MV-4-11 (cell line): ENCODE measurements at places on chromosomes 3 and 15.
A peak's percentile ranks its signal among the peaks of the same experiment; 100 is the strongest.

- no peak for DNase-seq
These were observed 54.4 kb downstream of the ATP1B3 start for GRCh38 chr3:141930801-141931200.

- no peak for DNase-seq
These were observed 77.7 kb downstream of the ABHD5 start for GRCh38 chr3:43768381-43768973.

DNA sequence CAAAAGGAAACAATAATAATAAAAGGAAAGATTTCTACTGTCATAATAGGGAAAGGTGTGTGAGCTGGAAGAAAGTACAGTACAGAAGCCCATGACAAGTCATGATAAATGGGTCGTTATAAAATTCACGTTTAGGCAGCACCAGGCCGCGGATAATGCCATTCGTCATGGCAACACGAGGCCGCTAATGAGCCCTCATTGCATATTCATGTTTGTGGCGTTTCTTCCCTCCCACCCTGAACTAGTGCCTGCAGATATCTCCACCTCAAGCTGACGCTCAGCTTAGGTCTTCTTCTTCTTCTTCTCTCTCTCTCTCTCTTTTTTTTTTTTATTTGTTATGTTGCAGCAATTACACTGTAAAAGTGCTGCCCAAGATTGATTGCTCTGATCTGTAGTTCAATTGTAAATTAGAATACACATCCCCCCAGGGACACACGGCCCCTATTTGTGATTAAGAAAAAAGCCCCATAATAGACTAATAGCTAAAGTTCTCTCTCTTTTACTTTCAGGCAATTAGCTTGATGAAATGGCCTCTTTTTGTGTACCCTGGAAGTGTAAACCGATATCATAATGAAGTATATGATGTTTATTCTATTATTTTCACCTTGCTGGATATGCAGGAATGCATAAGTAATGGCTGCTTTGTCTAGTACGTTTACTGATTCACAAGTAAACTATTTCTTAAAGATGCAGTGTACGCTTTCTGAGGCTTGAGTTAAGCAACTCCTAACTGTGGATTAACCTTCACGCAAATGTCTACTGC is 61.9 kb upstream of the NR2F2 start:
- DNase-seq = no peak

DNA sequence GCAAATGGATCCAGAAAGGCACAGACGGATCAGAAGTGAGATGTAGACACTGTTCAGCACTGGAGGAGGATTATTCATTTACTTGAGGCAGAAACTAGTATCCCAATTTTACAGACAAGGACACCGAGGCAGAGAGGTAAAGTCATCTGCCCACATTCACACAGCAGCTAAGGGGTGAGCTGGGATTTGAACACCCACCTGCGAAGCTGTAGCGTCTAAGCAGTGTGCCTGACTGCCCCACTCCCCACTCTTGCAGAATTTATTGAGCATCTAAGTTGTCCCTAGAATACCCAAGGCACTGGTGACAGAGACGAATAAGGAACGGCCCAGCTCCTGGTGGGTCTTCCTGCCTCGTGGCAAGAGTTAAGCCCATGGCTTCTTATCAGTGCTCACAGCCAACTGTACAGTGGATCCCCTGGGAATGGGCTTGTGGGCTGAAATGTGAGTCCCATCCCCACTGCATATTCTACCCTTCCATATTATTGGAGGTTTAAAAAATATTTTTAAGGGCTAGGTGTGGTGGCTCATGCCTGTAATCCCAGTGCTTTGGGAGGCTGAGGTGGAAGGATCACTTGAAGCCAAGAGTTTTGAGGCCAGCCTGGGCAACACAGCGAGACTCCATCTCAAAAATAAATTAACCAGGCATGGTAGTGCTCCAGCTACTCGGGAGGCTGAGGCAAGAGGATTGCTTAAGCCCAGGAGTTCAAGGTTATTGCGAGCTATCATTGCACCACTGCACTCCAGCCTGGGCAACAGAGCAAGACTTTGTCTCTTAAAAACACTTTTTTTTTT is 77.6 kb downstream of the IQSEC1 start:
- no peak for DNase-seq

DNA sequence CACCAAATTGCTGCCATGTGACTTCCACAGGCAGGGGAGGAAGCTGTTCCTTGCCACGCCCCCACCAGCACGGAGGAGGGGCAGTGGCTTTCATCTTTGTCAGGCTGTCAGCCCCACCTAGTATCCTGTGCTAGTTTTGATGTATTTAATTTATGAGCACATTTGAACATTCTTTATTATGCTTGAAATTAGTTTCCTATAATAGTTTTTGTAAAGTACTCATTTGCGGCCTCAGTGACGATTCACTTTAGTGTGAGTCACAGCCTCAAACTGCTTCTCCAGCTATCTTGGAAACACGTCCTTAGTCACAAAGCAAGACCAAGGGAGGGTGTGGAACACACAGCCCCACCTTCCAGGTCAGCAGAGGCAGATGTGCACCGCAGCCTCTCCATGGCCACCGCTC is 239.9 kb upstream of the ATP10A start:
- no peak for DNase-seq

DNA sequence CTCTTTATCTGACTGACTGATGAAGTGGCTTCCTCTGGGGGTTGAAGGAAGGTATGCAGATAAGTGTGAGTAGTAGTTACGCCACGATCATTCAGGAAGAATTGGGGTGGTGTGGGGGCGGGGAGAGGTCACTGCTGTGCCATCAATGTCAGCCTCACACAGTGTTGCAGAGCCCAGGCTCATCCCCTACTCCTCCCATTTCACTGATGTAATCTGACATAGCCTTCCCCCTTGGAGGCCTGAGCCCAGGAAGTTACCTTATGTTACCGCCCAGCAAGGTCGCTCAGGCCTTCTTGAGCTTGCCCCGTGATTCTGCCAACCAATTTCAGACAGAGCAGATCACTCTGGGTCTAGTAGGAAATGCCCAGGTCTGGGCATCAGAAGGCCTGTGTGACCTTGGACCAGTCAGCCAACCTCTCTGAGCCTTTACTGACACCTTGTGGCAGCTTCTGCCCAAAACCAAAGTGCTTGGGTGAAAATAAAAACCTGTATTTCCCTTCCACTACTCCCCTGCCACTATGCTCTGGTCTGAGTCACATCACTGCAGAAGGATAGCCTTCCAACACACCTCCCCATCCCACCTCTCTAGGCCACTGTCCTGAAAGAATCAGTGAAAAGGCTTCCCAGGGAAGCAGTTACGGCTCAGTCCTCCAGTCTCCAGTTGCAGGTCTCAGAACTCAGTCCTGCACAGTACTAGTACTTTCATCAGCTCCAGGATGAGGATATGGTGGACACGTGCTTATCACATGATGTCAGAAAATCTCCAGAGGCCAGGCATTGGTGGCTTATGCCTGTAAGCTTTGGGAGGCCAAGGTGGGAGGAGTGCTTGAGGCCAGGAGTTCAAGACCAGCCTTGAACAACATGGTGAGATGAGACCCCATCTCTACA is 28.1 kb upstream of the INSYN1 start:
- DNase-seq = peak; percentile 32

DNA sequence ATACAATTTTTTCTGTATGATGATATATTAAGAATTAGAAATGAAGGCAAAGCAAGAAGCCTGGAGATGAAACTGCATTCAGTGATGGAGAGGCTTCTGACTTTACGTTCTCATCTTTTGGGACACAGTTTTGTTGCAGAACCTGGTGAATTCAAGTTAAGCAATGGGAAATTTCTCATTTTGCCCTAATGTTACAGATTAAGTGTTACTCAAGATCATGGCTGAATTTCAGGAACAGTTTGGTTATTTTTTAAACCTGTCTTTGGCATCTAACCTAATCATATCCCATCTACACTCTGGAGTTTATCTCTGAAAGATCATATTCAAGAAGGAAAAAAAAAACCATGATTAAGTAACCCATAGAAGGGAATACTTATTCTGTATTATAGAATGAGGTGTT is 6.0 kb downstream of the NIT2 start:
- no peak for DNase-seq

DNA sequence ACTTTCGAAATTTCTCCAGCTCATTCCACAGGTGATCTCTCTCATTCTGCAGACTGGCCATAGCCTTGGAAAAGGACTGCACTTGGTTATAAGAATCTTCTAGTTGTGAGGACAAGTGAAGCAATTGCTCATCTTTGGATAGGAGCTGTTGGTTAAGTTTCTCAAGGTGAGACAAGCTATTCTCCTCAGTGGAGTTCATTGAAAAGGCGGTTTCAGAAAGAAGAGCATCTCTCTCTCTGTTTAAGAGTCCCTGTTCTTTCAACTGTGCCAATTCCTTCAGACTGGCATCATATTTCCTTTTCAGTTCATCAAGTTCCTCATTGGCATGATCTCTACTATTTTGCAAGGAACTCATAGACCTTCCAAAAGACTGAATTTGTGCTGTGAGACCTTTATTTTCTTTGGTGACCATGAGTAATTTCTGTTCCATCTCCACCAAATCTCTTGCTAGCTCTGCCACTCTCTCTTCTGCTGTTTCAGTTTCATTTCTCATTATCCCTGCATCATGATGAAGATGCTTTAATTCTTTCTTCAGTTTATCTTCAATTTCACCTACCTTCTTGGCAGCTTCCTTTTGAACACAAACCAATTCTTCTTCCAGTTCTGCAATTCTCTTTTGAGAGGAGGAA is 30.2 kb upstream of the HCLS1 start:
- DNase-seq = peak; percentile 50

- peak; percentile 35 for DNase-seq
These were observed 18.5 kb upstream of the C3orf62 start for GRCh38 chr3:49295489-49296058.
